Fibroblast of lung (primary cell): ENCODE measurements at places on chromosomes 11 and 22.

DNA sequence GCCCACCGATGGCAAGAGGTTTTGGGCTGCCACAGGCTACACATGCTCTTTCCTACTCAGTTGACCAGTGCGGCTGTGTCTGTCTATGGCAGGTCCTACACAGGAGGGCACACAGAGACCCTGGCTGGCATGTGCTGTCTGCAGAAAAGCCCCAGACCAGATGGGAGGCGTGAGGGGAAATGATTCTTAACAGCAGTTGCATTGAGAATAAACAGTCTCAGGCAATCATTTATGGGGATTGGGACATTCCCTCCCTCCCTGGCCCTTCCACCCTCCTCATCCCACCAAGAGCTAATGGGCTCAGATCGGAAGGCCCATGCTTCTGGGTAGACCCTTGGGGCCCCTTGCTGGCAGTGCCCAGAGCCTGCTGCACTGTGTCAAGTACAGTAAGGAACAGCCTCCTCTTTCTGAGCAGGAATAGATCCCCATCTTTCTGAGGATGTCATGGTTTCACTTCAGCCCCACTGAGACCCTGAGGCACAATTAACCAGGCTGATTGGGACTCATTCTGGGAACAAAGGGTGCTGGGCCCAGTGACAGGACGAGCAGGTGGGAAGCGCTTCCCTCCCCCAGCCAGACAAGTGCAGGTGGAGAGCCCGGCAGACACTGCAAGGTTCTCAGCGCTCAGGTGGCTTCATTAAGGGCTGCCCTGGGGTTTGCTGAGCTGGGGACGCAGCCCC is 28.3 kb downstream of the TSPAN18 start:
- DNase-seq: no peak

GRCh38 chr11:49995565-49995964 is 13.2 kb upstream of the OR4C12 start:
- peak; percentile 28 for DNase-seq

DNA sequence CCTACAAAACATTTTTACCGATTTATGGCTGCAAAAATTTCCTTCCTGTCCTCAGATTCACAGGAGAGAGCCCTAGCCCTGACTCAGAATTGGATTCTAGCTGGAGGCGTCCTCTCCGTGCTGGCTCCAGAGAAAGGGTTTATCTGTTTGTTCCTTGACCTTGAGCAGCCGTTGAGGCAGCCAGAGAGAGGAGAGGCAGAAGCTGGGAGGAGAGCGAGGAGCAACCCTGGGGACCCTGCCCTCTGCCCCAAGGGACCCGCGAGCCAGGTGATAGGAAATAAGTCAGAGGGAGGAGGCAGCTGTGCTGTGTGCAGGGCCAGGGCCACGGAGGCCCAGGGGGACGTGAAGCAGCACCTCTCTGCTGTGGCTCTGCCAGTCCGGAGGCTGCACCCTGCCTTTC is 75.6 kb downstream of the IGLL1 start:
- no peak for DNase-seq

GRCh38 chr11:105740164-105740903 is 130.5 kb downstream of the GRIA4 start:
- DNase-seq: no peak

- DNase-seq: no peak
These were observed 209.9 kb upstream of the NCAM1 start for GRCh38 chr11:112751329-112751728.

DNA sequence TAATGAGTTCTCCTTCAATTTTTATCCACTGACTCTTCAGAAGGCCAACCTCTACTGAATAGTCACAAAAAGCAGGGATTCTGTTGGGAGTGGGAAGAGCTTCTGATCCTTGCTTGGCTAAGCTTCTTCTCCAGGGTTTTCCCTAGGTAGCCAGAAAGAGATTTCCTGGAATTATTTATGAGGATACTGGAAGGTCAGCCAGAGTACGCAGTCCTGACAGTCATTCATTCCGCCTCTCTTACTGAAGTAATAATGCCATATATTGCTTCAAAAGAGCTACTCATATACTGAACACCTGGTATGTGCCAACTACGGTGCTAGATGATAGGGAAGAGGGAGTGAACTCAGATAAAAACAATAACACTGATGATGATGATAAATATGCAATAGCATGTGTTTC is 116.1 kb downstream of the CCDC34 start:
- DNase-seq: no peak

DNA sequence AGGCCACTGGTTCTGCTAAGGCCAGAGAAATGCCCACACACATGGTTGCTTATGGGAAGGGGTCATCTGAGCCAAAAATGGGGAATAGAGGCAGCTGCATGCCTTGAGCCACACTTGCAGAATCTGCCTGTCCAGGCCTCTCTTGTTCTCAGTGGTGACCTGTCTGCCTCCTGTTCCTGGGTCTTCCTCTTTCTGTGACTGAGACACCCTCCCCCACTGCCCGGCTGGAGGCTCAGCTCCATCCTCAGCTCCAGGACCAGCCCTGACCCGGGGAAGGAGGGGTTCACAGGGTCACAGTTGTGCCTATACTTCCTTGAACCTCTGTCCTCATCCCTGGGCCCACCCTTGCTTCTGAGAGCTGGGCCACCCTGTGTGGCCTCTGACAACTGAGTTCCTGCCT is 52.3 kb downstream of the CSF2RB start:
- DNase-seq: no peak

DNA sequence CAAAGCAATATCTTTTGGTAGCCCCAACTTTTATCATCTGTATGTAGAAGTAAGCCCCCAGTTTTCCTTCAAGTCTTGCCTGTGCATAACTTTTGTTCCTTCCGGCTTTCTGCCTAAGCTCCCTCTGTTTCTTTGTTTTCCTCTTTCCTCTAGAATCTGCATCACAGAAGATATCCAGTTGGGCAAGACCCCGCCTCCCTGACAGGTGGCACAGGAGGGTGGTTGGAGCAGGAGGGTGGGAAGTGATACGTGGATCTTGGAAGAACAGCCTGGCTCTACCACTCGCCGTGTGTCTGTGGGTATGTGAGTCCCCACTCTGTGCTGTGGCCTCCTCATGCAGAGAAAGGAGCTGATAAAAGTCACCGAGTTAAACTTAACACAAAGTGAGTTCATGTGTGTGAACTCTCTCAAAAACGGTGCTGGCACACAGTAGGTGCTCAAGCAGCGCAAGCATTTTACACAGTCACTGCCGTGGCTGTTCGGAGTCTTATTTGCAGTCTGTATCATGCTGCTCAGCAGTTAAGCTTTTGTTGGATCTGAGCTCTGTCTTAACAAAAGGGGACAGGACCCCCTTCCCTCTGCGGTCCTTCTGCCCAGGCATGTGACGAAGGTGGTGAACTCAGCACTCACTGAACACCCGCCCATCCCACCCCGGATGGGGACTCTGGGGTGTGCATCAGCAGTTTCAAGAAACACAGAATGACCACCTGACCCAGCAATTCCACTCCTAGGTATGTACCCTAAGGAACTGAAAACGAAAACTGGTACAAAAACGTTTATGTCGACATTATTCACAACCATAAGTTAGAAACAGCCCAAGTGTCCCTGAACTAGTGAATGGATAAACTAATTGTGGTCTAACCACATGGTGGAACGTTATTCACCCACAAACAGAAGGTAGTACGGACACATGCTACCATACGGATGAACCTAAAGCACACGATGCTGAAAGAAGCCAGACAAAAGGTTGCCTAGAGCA is 249.1 kb downstream of the CTTN start:
- no peak for DNase-seq

- no peak for DNase-seq
These were observed 755.6 kb upstream of the ANO3 start for GRCh38 chr11:25576320-25576719.

- DNase-seq: peak; percentile 31
These were observed 157.0 kb downstream of the CACNA1I start for GRCh38 chr22:39727541-39727940.
